ENCODE measurements at places on chromosomes 7 and 10. TPM values are rescaled to one million over a fixed set of nuclear protein-coding genes. Genes with fewer than 3 reads are reported as not detected.
A peak's percentile ranks its signal among the peaks of the same experiment; 100 is the strongest.

The CNTNAP2 gene
- polyA plus RNA-seq = 26.4 TPM

- DNase-seq = no peak
Observed at GRCh38 chr10:126114884-126115555, 218.7 kb downstream of the FANK1 start.

The CDHR3 gene
- 15.8 TPM for polyA plus RNA-seq

The CNNM2 gene
- polyA plus RNA-seq = 10.1 TPM

The SH2D4B gene
- polyA plus RNA-seq = 0.15 TPM

GRCh38 chr10:6409971-6410643, 170.0 kb downstream of the PRKCQ start:
- DNase-seq = no peak

GRCh38 chr7:87530126-87530525, 54.6 kb upstream of the ABCB4 start:
- DNase-seq = no peak

The INMT gene
- 1.1 TPM for polyA plus RNA-seq

GRCh38 chr10:54900584-54900983, 99.6 kb upstream of the PCDH15 start:
- no peak for DNase-seq

The ADAM12 gene
- 26.4 TPM for polyA plus RNA-seq

DNA sequence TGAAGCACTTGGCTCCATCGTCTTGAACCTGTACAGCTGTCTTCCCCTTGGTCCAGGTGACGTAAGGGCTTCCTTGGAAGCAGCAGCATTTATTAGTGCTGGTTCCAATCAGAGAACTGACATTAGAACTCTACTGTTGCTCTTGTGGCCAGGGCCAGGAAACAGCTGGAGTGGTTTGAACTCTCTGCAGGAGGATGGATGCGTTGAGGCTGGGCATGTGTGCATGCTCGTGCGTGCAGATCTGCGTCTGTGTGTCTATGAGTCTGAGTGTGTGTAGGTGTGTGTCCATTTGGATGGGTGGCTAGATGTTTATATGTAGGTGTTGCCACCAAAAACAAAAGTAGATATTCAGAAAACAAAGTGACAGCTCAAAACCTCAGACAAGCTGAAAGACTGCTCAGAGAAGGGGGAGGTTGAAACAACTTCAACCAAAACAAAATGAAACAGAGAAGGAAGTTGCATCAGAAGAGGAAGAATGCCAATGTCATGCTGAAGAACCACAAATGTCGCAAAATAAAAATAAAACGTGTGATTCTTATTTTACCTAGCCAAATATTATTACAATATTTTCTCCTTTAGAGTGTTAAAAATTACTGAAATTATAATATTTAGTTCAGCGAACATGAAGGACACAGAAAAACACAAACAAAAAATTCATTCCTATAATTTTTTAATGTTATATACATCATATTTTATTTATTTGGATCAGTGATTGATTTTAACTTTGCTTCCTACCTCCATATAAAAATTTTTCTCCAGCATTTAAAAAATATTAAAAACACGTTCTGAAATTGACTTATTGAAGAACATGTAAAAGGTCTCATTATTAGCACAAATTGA, 96.1 kb upstream of the MKLN1 start:
- DNase-seq = no peak

- DNase-seq = no peak
Observed at GRCh38 chr7:152144557-152145245, 119.2 kb downstream of the GALNT11 start.

- DNase-seq = no peak
Observed at GRCh38 chr10:131891196-131891928, 9.4 kb upstream of the PPP2R2D start.

The GPNMB gene
- polyA plus RNA-seq = 22.1 TPM

DNA sequence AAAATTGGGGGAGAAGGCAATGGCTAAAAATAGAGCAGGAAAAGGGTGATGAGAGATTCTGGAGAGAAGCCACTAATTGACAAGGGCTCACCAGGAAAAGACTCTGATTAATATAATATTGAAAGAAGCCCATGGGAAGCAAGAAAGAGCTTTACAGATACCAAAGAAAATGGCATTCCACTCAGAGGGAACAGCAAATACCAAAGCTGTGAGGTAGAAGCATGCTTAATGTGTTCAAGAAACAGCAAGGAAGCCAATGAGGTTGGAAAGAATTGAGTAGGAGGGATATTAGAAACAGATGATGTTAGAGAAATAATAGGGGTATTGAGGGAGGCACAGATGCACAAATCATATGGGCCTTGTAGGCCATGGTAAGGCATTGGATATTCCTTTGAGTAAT, 130.1 kb downstream of the MYO3A start:
- DNase-seq = no peak

- DNase-seq = no peak
Observed at GRCh38 chr7:1604383-1604782, 34.6 kb upstream of the PSMG3 start.

The GPR15LG gene
- polyA plus RNA-seq = 0.52 TPM

GRCh38 chr10:88150339-88150738, 286.9 kb downstream of the PTEN start:
- no peak for DNase-seq

DNA sequence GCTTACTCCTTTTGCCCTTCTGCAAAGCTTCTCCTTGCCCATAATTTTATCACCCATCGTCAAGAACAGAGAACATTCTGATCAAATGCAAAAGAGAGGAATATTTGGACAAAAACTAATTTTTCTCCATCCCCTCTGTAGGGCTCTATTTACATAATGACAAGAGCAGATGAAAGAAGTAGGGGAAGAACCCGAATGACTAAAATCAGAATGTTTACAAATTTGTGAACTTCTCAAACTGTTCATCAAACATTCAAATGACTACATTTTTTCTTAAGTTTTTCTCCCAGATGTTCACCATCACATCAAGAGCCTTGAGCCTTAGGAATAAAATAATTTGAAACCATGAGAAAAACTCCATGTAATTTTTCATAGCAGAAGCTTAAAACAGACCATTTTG, 119.4 kb downstream of the DGKI start:
- DNase-seq = no peak

DNA sequence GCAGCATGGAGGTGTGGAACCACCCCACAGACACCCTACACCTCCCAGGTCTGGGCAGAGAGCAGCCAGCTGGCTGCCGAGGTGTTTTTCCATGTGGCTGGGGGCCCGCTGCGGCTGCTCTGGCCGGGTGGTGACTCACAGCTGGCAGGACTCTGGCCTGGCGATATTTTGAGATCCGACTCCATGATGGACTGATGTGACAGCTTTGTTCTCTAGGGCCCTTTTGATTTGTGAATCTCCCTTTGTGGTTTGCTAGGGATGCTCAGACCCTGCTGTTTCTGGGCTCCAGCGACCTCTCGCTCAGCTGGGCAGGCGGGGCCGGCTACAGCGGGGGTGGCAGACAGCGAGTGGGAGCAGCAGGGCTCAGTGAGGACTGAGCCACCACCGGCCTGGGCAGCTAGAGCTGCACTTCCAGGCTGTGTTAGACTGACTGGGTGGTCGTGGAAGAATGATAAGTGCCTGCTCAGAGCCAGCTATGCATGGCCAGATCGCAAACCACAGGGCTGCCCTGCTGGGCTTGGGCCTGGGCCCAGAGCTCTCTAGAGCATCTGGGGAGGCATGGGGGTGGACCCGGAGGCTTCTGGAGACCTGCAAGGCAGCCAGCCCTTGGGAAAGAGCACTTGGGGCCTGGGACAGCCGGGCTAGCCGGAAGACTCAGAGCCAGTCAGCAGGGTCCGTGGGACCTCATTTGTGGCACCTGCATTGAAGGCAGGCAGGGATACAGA, 46.2 kb upstream of the GDF10 start:
- no peak for DNase-seq

GRCh38 chr10:70132098-70133029, at the start of gene AIFM2:
TSS of gene AIFM2 (minus strand) at chr10:70132825. CDS start at chr10:70124084, 8,741 bp downstream.
- DNase-seq = peak; percentile 67

GRCh38 chr7:137954614-137955013, 47.3 kb downstream of the CREB3L2 start:
- DNase-seq = no peak

- no peak for DNase-seq
Observed at GRCh38 chr7:92904244-92905131, 68.1 kb upstream of the CDK6 start.

DNA sequence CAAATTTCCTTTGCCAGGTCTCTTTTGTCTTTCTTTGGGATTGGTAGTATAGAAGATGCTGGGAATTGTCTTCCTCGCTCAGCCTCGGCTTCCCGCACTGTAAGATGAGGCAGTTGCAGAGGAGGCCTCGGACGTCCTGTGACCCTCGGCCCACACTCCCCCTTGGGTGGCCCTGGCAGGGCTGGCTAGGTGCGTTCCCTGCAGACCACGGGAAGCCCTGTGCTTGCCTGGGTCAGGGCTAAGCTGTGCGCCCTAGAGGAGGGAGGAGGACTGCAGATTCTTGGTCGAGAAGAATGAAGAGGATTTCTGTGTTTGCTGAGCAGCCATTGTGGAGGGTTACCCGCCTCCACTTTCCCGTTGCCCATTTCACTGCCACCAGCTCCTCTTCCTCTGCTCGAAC, 42.8 kb downstream of the WIPI2 start:
- DNase-seq = no peak

The PTF1A gene
- polyA plus RNA-seq = not detected

DNA sequence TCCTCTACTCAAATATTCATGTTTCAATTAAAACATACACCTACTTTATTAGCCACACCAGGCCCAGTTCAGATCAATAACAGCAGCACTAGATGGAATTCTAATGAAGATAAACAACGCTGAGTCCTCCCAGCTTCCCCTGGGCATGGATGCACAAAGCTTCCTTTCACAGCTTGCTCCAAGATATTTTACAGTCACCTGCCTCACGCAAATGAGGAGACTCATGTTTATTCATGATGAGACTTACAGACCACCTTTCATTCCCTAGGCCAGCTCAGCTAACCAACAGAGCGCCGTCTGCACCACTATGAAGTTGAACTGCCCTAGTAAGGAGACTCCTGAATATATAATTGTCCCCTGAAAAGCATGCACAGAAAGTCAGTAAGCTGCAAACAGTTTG, 283.0 kb upstream of the AOAH start:
- DNase-seq = no peak

DNA sequence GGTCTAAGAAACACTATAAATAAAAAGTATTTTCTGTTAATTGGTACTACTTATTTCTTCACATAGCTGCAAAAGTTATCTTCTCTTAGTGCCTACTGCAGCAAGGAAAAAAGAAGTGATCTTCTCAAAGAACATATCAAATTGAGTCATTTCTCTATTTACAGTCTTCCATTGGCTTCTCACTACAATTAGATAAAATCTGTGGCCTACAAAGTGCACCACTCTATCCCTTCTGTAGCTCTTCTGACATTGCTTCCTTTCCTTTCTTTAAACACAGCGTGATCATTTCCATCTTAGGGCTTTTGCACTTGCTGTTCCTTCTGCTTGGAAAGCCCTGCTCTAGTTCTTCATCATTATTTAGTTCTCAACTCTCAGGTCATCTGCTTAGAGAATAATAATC, 44.7 kb downstream of the MXI1 start:
- DNase-seq = no peak
